AG04449 (cell line): ENCODE measurements at places on chromosomes 4 and X.

- DNase-seq: no peak
These were observed 239.7 kb upstream of the KLF3 start for GRCh38 chr4:38424151-38424871.

GRCh38 chrX:19698122-19698521, 182.8 kb upstream of the MAP3K15 start:
- DNase-seq: no peak

DNA sequence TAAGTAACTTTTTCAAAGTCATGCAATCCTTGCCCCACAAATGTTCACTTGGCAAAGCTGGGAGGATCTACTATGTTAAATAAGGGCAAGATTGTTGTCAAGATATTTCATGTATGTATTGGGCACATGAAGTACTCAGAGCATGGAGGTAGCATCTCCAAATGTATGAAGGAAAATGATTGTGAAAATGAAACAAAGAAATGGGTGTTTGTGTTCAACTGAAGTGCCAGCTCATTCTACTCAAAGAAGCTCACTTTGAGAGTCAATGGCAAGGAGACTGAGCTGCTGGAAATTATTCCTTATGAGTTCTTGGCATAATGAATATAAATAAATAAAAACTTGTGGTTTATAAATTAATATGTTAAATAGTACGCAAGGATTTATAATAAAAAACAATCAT, 124.5 kb upstream of the ARSJ start:
- no peak for DNase-seq

GRCh38 chrX:14801136-14801535, 71.7 kb downstream of the FANCB start:
- DNase-seq: no peak

DNA sequence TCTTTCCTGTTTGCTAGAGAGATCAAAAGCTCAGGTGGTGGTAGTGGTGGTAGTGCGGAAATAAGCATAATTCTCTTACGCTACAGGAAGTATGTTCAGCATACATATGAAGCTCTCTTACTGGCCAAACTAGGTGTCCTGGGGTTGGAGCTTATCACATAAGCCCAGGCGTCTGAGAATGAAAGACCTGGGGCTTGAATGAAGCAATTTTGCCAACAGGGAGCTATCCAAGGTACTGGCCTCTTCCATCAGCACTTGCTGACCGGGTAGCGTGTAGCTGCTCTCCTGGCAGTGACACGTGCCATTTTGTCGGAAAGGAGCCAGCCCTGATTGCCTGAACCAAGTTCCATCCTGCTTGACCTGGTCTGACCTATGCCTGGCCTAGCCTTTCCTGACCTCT, 65.9 kb upstream of the HPF1 start:
- no peak for DNase-seq

DNA sequence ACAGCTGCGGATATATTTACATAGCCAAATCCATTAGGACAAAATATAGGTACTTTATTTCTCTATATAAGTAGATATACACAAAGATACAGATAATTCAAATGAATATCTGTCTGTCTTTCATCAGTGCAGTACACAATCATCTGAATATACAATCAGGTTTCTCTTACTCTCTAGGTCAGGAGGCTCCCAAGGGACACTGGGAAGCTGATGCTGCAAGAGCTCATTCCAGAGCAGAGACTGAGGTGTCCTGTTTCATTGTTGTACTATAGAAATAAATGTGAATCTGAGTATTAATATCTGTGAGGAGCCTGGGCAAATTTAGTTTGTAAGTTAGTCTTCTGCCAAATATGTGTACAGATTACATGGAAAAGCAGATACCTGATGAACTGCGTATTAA, 4.2 kb downstream of the TLL1 start:
- no peak for DNase-seq

GRCh38 chr4:146840731-146841130, 104.9 kb downstream of the TTC29 start:
- no peak for DNase-seq

DNA sequence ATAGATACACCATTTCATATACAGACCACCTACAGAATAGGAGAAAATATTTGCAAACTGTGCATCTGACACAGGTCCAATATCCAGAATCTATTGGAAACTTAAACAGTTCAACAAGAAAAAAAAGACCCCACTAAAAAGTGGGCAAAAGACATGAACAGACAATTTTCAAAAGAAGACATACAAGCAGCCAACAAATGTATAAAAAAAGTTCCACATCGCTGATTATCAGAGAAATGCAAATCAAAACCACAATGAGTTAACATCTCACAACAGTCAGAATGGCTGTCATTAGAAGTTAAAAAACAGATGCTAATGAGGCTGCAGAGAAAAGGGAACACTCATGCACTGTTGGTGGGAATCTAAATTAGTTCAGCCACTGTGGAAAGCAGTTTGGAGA, 36.8 kb downstream of the KIAA0232 start:
- DNase-seq: no peak

- DNase-seq: no peak
These were observed 101.7 kb downstream of the CPZ start for GRCh38 chr4:8694226-8694625.

- no peak for DNase-seq
These were observed 146.1 kb downstream of the COL25A1 start for GRCh38 chr4:109156356-109156755.

- no peak for DNase-seq
These were observed 326.4 kb downstream of the PPP3CA start for GRCh38 chr4:101020956-101021355.

DNA sequence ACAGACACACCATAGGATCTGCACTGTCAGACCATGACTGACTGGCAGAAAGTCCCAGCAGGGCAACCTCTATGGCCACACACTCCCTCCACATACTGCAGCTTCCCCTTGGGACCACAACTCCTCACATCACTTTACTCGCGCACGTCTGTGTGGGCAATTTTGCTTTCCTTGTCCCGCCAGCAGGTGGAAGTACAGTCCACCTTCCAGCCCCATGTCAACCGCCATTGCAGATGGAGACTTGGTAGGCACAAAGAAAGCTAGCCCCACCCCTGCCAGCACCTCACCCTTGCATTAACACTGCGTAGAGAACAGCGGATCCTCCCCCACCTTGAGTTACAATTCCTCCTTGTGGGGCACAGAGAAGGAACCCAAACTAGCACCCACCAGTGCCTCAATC, 74.4 kb upstream of the NAP1L2 start:
- DNase-seq: no peak

- DNase-seq: no peak
These were observed 17.6 kb upstream of the GK start for GRCh38 chrX:30635630-30636029.

DNA sequence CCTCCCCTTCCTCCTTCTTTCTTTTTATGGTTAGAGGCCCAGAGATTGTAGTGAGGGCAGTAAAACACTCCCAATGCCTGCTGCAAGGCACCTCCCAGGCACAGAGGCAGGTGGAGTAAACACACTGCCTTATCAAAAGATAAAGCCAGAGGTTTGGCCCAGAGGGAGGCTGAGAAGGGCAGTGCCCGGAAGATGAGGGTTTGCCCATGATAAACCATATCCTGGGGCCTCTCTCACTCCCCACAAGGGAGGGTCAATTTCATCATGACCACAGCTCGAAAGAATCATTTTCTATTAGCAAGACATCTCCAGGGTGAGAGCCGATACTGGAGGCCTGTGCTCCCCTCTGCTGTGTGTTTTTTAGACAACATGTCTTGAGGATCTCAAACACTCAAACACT, 98.5 kb upstream of the FAM9C start:
- no peak for DNase-seq

DNA sequence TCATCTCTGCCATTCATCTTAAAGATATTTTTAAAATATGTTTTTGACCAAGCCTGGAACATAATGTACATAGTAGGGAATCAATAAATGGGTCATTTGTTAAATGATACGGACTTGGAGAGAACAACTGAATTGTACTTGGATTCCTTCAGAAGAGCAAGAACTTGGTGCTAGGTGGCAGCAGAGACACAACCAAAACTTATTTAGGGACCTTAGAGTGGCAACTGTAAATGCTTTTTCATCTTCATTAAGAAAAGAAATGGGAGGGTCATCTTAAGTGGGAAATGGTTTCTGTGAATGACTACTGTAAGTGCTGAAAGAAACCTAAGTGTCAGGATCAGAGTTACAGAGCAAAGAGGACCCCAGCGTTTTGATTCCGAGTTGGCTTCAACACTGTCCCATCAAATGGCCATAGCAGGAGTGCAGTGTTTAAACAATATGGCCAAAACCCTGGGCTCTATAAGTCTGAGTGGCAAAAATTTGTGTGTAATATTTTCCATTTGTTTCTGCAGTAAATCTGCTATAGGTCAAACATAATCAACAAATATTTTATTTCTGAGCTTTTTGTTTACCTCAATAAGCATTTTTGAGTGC, 213.6 kb downstream of the PALLD start:
- DNase-seq: no peak

- DNase-seq: no peak
These were observed 5.9 kb downstream of the APOO start for GRCh38 chrX:23901805-23902204.

DNA sequence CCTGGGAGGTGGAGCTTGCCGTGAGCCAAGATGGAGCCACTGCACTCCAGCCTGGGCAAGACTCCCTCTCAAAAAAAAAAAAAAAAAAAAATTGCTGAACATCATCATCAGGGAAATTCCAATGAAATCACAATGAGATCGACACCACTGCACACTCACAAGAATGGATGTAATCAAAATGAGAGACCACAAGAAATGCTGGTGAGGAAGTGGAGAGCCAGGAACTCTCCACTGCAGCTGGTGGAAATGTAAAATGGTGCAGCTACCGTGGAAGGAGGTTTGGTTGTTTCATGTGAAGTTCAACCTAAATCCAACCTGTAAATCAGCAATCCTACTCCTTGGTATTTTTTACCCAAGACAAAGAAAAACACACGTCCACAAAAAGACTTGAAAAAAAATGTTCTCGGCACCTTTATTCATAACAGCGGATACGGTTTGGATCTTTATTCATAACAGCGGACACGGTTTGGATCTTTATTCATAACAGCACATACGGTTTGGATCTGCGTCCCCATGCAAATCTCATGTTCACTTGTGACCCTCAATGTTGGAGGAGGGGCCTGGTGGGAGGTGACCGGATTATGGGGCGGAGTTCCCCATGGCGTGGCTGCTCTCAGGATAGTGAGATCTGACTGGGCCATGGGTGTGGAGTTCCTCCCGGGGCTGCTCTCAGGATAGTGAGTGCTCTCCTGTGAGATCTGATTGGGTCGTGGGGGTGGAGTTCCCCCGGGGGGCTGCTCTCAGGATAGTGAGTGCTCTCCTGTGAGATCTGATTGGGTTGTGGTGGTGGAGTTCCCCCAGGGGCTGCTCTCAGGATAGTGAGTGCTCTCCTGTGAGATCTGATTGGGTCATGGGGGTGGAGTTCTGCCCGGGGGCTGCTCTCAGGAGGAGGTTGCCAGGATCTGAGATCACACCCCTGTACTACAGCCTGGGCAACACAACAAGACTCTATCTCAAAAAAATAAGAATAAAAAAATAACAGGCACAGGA, 7.7 kb downstream of the GAK start:
- DNase-seq: no peak
